ENCODE measurements at places on chromosomes 12 and 14. TPM values are rescaled to one million over a fixed set of nuclear protein-coding genes. Genes with fewer than 3 reads are reported as not detected.

The KCNMB4 gene
- 14.5 TPM for polyA plus RNA-seq

The KRT78 gene
- not detected for polyA plus RNA-seq

The POLR3B gene
- polyA plus RNA-seq, result 11.9 TPM

DNA sequence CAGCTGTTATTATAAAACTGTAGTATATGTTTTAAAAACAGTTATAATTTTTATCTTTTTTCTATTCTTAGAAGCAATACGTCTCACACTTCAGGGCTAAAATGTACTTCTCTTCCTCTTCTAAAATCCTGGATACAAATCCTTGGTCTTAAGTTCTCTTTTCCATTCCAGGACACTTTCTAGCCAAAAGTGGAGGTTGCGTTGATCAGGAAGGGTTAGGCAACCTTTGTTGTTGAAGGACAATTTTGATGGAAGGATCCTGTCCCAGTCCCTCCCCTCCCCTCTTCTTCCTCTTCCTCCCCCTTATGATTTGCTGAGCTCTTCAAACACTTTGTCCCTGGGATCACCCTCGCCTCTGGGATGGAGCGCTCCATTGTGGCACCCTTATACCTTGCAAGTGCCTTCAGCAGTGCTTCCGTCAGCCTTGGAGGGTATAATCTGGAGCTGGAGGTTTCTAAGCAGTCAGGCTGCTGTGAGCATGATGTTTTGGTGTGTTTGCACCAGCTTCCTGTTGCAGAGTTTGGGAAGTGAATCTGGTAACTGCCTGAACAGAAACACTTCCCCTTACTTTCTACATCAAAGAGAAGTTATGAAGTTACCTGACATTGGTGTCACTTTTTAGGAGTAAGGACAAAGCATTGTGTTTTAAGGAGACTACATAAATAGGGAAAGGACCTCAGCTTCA lies 87.4 kb upstream of the SLC38A2 start:
- no peak for DNase-seq

DNA sequence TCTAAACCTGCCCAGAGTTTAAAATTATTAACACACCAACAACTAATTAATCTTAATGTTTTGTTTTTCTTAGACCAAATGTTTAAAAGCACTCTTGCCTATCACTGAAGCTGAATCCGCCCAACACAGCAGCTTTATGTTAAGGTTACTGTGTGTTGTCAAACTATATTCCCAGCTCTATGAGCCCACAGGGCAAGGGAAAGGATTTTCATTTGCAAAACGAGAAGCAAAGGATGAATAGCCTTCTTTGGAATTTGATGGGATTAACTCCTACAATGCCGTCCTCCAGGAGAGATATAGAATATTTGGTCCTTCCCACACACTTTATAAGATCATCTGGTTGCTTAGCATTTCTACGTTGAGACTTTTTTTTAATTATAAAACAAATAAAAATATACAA lies 43.7 kb downstream of the DUSP16 start:
- DNase-seq, result no peak

GRCh38 chr12:5637698-5638097 lies 205.8 kb downstream of the NTF3 start:
- DNase-seq, result no peak

Measured in hindlimb muscle (tissue), 1 donor.